ENCODE measurements at places on chromosomes 7 and 10.

DNA sequence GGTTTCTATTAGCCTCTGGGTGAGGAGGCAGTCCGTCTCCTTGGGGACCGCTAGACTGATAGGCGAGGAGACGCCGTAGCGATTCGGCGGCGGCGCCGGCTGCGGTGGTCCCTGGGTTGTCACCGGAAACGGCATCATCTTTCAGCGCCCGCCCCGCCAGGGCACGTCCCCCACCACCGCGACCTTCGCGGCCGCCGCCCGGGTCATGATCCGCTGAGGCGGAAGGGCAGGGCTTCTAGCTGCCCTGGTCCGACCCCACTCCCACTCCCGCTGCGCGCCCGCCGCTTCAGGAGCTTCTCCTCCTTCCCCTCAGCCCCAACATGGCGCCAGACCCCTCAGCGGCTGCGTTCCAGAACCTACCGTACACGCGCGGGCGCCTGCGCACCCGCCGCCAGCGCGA is at the start of gene PAPOLB:
TSS of gene PAPOLB (minus strand) at position 358 of the 400 bp plus-strand sequence. CDS start at position 138, 220 bp downstream.
- DNase-seq: no peak

DNA sequence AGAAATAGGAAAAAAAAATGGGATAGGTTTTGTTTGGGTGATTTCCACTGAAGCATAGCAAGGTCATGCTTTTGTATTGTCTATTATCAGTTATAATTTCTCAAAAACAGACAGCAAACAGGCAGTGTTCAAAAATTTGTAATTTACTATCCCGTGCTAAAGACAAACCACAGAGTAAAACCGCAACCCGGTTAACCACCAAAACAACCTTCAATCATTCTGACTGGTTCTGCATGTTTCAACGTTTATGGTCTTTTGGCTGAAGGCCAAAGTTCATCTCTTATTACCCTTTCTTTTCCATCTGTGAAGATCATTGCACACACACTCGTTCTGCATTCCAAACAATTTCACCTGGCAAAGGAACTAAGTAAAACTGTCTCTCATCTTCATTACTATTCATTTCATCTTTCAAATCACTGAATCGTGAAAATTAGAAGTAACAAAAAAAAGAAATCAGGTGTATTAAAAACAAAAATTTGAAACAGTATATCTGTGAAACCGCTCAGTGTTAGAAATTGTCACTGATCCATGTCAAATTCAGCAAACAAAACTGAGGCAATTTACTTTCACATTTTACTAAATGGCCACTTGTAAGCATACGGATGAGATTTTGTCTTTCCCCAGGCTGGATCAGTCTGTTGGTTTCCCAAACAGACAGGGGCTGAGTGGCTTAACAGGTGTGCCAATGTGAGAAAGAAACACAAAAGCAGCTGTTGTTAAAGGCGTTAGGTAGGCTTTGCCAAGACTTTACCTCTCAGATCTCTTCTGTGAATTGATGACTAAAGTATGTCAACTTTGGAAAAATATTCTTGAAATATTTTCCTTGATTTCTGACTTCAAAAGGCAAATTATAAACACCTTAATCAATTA is 539.6 kb downstream of the CNTNAP2 start:
- no peak for DNase-seq

- no peak for DNase-seq
Observed at GRCh38 chr7:148274118-148274517, 316.4 kb upstream of the C7orf33 start.

DNA sequence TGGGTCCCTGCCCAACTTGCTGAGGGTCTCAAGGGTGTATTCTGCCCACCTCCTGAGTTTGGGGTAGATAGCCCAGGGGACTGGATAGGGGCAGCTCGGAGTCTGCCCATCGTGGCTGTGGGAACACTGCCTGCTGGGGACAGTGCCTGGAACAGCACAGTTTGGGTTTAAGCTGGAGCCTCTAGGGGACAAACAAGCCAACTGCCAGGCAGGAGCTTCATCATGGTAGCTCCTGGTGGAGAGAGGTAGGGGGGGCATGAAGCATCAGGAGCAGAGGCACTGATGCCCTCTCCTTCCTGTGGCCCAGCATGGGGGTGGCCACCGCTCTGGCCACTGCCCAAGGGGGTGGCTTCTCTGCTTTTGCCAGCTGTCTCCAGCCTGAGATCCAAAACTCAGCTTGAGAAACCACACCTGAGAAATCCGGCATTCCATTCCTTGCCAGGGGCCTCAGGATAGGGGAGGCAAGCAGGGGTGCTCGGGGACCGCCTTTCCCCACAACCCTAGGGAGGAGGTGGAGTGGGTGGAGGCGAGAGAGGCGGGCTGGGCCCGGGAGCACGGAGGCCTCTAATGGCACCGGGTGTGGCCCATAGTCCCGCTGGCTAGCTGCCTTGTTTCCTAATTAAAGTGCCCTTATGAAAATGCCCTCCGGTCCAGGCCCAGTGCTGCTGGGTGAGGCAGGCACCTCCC is 47.6 kb downstream of the UNC5B start:
- no peak for DNase-seq
